ENCODE measurements at places on chromosomes 2 and 18.

DNA sequence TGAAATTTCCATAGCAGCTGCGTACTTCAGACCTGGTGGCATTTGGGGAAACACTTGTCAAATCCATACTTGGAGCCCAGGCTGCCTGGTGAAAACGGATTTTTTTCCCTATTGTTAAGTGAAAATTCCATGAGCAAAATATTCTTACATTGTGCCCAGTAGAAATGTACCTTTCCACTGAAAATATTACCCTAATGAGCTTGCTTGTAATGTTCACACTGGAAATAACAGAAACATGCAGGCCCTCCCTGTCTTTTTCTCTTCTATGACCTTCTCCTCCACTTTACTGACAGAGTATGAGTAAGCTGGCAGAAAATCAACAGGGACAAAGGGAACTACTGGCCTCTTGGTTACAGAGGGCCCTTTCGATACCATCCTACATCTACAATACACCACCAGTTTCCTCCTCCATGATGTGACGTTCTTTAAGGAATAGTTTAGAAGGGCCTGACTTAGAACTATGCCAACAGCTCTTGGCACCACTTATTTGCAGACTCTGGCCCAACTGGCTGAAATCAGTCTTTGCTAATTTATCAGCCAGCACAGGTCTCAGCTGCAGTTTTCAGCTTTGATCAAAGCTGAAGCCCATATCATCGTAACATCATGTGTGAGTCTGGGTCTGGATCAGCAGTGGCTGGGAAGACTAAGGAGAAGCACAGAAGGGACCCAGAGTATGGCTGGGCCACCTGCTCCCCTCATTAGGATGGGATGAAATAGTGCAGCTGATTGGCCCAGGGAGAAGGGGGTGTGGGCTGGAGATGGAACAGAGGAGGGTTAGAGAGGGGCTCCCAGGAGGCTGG lies 272.2 kb upstream of the ID2 start:
- no peak for DNase-seq

DNA sequence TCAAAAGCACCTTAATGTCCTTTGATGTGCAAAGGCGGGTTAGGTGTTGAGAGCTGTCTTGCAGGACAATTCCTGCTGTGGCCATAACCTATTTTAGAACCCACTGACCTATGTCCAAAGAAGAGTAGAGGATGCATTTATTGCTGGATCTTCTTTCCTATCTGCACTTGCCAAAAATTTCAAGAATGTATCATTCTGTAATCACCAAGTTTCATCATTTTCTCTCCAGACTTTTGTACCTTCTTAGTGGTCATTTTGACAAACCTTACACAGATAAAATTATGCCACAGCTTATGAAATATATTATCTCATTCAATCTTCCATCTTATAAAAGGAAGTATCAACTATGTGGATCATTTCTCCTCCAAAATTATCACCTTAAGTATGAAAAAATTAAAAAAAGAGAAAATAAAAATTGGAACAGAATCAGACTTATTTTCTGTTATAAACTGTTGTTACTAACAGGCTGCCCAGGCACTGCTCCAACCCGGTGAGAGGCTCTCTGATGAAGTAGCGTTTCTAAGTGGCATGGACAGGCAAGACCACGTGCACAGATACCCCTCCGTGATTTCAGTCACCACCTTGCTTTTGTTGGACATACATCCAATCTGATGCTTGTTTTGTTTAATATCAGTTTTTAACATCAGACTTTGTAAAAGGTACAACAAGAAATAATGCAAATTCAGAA lies 559.9 kb upstream of the ID2 start:
- no peak for DNase-seq

- DNase-seq, result no peak
Observed at GRCh38 chr2:178949584-178949983, 100.4 kb downstream of the CCDC141 start.

DNA sequence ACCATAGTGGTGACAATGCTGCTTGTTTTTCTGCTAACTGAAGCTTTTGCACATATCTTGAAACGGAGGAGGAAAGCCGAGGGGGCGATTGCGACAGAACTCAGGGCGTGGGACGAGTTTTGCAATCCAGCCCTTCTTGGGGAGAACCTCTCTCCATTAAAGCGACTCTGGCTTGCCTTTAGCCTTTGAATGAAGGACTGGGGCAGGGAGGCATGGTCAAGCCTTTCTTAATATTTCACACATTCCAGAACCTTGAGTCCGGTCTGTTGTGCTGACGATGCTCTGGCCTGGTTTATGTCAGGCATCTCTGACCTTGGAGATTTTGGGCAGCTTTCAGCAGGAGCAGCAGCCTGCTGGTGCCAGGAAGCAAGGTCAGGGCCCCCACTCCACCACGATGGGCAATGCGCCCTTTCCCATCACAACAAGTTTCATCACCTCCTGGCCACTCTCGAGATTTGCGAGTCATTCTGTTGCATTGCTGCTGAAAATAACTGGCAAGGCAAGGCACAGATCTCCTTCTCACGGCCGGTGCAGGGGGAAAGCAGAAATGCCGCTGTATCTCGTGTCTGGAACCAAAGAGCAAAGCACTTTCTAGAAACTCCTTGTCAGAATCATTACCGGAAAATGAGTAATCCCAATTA lies 10.8 kb downstream of the EMILIN2 start:
- no peak for DNase-seq

- DNase-seq, result no peak
Observed at GRCh38 chr2:20514596-20515269, 67.9 kb downstream of the RHOB start.

GRCh38 chr18:48541026-48541746 lies 2.4 kb downstream of the CTIF start:
- peak; percentile 16 for DNase-seq

GRCh38 chr2:33086400-33087015 lies 139.8 kb downstream of the LTBP1 start:
- no peak for DNase-seq

DNA sequence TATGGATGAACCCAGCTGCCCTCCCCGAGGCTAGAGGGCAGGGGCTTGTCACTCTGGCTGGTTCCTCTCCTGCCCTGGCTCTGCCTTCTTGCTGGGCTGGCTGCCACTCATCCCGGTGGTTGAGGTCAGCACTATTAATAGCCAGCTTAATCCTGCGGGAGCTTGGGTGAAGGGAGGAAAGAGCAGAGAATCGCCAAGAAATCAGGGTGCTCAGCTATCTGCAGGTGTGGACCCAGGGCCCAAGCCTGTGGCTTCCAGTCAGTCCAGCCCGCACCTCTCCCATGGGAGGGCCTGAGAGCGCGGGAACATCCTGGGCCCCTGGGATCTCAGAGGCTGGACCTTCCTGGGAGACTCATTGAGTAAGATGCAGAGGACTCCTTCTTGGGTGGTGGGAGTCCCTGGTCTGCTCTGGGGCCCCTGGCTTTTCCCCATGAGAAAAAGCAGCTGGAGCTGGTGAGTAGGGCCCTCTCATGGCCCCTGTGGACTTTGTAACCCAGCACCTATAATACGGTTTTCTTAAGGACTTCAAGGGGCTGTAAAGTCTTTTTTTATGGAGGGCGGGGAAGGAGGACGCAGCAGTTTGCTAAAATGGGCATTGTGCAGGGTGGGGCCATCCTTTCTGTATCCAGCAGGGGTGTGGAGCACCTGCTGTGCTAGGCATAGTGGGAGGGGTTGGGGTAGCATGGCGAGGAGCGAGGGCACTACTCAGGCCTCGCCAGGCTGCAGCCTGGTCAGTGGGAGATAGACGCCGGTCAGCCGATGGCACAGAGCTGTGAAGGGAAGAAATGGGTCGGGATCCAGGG lies 27.4 kb upstream of the CNNM3 start:
- DNase-seq, result no peak

GRCh38 chr2:54714996-54715395 lies 8.5 kb upstream of the EML6 start:
- DNase-seq, result no peak

DNA sequence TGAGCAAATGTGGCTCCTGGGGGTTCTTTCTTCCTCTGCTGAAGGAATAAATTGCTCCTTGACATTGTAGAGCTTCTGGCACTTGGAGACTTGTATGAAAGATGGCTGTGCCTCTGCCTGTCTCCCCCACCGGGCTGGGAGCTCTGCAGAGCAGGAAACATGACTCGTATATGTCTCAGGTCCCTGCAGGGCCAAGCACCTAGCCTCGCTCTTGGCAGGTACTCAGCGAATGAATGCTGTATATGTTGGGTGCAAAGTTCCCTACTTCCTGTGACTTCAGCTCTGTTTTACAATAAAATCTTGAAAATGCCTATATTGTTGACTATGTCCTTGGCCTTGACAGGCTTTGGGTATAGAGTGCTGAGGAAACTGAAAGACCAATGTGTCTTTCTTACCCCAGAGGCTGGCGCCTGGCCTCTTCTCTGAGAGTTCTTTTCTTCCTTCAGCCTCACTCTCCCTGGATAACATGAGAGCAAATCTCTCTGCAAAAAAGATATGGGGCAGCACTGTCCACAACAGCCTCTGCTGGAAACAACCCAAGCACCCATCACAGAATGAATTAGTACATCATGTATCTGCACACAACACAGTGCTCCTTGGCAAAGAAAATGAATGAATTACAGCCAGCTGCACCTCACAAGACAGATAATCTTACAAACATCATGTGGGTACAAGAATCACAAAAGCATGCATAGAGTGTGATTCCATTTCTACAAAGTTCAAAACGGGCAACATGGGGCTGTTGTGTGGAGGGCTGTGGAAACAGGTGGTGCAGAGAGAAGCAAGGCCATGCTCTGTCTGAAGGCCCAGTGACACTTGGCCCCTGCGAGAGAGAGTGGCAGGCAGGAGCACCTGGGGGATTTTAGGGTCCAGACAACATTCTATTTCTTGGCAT lies 6.6 kb downstream of the IL1RN start:
- no peak for DNase-seq

DNA sequence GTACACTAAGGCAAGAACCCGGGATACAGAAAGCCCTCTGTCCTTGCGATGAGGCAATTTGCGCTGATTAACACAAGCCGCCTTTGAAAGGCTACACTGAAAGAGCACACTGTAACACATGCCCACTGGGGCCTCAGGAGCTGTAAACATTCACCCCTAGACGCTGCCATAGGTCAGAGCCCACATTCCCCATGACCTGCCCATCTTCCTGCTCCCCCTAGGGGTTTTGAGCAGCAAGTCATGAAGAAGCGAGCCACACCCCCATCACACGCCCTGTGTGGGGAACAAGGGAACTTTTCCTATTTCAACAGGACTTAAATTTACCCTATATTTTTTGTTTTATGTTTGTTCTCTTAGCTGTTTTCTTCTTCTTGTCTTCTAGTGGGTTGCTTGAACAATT lies 47.8 kb upstream of the SLC4A10 start:
- no peak for DNase-seq

GRCh38 chr18:63016270-63016669 lies 300.9 kb downstream of the PHLPP1 start:
- DNase-seq, result peak; percentile 56

GRCh38 chr2:166700079-166700478 lies 188.2 kb upstream of the XIRP2 start:
- DNase-seq, result no peak

DNA sequence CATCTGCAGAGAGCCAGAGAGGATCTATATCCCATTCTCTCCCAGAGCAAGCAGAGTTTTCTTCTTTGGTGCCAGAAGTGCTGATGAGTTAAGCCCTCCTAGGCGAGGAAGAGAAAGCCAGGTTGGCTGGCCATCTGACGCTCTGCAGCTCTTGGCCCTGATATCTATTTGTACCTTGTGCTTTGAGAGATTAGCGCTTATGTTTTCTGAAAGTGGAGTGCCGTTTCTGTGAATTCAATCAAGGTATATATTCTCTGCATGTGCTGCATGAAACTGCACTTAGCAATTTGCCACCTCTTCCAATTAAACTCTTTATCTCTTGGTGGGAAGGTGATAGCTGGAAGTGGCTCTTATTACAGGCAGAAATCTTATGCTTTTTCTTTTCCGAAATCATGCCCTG lies 177.5 kb downstream of the LPIN1 start:
- no peak for DNase-seq

- DNase-seq, result no peak
Observed at GRCh38 chr18:75363446-75364225, 63.9 kb downstream of the SMIM21 start.

DNA sequence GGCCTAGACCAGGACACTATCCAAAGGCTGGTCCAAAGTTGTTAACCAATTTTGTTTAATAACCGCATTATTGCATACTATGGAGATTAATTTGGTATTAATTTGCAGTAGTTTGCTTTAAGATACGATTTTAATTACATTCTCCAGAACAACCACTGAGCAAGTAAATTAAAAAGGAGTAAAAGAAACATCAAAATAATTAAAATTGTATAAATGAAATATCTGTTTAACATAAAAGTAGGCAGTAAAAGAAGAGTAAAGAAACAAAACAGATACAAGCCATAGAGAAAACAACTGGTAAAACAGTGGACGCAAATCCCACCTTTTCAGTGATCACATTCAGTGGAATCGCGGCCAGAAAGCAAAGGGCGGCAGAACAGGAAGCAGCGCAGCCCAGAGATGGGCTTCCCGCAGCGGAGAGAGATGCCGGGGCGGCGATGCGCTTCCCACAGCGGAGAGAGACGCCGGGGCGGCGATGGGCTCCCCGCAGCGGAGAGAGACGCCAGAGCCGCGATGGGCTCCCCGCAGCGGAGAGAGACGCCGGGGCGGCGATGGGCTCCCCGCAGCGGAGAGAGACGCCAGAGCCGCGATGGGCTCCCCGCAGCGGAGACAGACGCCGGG lies 176.8 kb downstream of the RTP5 start:
- DNase-seq, result no peak

DNA sequence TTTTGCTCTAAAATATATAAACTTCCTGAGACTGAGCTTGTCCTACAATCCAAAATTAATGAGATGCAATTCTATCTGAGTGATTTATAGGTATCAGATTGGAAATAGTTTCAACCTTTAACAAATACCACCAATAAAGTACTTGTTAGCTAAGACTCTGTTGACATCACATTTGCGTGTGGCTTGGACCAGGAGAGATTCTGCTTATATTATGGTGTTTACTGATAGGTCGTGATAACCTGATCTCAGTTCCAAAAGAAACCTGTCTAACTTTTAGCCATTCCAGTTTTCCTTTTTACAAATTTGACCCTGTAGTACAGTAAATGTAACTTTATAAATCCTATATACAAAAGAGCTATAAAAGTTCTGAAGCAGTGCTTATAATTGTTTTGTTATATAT lies 78.4 kb upstream of the ABCA12 start:
- no peak for DNase-seq
